Activated CD4-positive, alpha-beta T cell treated with anti-CD3 and anti-CD28 coated beads, Interleukin-2, amount 10 ng/mL, durations not matched to agents 7 days and 5 days (primary cell): ENCODE measurements at places on chromosomes 12 and 14. TPM values are rescaled to one million over a fixed set of nuclear protein-coding genes. Genes with fewer than 3 reads are reported as not detected.

GRCh38 chr12:72057330-72057914 is 118.8 kb downstream of the TPH2 start:
- no peak overlapping the region for H3K4me3 ChIP-seq
- H3K36me3 ChIP-seq = no peaks in the 10 kb centered on the region
- H3K4me1 ChIP-seq = no peaks in the 10 kb centered on the region
- peaks cover 4% of the 10 kb centered on the region for H3K27me3 ChIP-seq

DNA sequence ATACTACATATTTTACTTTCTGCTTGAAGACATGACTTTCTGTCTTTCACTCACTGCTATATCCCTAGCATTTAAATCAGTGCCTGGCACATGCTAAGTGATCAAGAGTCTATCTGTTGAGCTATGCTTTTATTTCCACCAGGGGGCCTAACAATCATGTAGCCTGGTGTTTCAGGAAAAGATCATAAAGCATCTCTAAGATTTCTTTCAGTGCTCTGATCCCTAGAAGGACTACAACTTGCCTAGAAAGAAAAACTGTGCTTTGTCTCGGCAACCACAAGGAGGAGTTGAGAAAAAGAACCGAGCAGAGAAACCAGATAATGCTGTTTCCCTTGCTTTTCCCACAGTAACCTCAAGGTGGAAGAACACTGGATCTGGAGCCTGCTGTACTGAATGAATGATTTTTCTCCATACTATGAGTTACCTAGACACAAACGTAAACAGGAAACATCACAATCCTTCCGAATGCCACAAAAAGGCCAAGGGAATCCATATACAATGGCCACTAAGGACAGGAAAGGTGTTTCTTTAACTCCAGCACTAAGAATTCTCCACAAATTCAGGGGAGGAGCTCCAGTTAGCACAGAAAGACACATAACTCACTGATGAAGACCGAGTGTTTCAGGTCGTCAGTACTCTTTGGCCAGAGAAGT is 1.2 kb downstream of the CRY1 start:
- no peak overlapping the region for H3K4me3 ChIP-seq
- peak; percentile 54 for DNase-seq
- peaks cover 14% of the 10 kb centered on the region for H3K4me1 ChIP-seq
- H3K27me3 ChIP-seq = no peaks in the 10 kb centered on the region
- peaks cover 2% of the 10 kb centered on the region for H3K36me3 ChIP-seq

GRCh38 chr12:47758834-47759690 is at the start of gene RAPGEF3:
TSS of gene RAPGEF3 (minus strand) at chr12:47758880. CDS start at chr12:47758556, 324 bp downstream.
- peaks cover 4% of the 10 kb centered on the region for H3K27me3 ChIP-seq
- peak within 1 kb of the TSS; percentile 72 for H3K4me3 ChIP-seq

GRCh38 chr12:80187660-80188090 is 88.3 kb downstream of the OTOGL start:
- no peaks in the 10 kb centered on the region for H3K36me3 ChIP-seq
- DNase-seq = peak; percentile 22
- no peak overlapping the region for H3K27ac ChIP-seq
- H3K4me3 ChIP-seq = no peak overlapping the region
- H3K27me3 ChIP-seq = no peaks in the 10 kb centered on the region

DNA sequence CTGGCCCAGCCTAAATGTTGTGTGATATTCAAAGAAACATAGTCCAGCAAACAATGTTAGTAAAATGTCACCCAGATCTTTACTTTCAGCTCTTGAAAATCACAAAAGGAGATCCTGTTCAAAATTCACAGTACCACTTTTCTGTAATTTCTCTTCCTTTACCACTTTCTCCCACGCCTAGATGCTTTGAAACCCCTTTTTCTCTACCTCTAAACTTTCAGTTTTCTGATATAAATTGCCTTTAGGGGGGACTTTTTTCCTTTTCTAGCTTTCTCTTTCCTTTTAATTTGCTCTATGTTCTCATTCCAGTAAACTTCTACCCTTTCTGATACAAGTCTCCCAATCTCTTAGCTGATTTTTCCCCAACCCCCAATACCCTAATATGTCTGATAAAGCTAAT is 101.8 kb downstream of the LMO3 start:
- DNase-seq = no peak
- no peaks in the 10 kb centered on the region for H3K27me3 ChIP-seq
- H3K27ac ChIP-seq = no peak overlapping the region

DNA sequence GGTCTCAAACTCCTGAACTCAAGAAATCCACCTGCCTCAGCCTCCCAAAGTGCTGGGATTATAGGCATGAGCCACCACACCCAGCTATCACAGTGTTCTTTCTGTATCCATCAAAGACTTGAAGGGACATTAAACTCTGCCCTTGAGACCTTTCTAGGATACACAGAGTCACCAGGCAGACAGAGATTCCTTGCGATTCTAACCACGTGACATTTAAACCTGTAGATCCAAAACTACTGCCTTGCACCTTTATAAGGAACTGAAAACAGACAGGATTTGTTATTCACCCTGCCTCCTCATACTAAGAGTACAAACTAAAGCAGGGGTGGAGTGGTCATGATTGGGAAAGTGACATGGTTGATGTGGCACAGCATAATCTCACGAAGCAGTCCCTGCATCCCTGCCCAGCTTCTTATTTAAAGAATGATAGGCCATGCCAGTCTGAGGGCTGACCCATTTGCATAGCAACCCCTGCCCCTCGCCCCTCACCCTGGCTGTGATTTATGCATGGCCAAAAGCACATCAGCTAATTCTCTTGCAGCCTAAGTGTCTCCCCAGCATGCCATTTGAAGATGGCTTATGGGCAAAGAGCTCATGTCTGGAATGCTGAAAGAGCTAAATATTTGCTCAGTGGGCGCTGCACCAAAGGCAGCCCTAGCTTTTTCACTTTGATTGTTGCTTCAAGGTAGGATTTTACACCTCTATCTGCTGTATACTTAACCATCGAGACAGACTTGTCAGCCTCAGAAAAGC is 43.2 kb upstream of the MYBPC1 start:
- no peaks in the 10 kb centered on the region for H3K36me3 ChIP-seq
- no peak overlapping the region for H3K27ac ChIP-seq
- no peaks in the 10 kb centered on the region for H3K4me1 ChIP-seq
- H3K27me3 ChIP-seq = no peaks in the 10 kb centered on the region
- DNase-seq = no peak

DNA sequence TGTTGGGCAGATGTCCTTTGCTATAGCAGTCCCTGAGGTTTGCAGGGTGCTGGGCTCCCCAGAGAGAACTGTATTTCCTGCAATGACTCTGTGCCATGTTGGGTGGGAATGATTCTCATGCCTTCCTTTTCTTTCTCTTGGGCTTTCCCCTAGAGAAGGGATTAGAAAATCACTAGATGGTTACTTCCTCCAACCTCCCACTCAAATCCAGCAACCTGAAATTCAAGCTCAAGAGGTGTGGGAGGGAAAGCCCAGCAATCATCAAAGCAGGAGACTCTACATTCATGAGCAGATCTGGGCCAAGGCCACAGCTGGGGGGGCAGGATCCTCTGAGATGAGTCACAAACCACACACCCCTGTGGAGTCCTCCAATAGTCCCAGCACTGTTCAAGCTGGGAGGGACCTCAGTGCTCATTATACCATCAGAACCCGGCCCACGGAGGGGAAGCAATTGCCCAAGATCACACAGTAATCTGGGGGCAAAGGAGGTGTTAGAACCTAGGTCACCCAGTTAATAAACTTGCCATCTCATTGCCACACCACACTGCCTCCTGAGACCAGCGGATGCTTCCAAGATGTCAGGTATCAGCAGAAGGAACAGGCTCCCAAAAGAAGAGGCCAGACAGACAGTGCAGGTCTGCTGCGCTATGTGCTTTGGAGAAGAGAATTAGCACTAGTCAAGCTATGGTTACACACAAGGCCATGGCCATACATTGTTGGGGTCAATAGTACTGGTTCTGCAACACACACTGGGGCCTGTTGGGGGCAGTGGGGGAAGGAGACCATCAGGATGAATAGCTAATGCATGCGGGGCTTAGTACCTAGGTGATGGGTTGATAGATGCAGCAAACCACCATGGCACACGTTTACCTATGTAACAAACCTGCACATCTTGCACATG is 65.7 kb downstream of the TTC9 start:
- DNase-seq = no peak
- H3K27me3 ChIP-seq = peaks cover 10% of the 10 kb centered on the region
- H3K4me3 ChIP-seq = no peak overlapping the region
- no peak overlapping the region for H3K27ac ChIP-seq

DNA sequence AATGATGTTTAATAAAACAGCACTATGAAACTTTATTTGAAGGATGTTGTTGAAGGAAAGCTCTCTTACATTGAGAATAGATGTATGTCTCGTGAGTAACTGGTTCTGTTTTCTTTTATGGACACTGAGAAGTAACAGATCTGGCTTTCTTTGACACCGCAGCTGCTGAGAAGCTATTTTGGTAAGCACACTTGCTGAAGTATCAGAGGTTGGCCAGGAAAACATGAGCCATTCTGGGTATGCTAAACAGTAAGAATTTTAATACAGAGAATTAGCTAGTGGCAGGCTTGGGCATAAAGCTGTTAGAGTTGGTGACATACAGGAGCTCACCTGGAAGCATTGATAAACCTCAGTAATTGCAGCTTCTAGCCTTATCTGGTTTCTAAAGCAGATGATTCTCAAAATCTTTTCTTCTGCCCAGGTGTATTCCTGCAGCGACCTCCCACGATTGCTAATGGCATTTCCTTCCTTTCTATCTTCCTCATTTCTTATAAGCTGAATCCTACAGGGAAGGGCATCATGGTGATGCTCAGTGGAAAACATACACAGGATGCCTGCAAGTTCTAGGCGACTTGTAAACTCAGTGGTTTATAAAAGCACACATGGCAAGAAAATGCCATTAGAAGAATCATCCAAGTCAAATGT is 291.6 kb upstream of the SLC16A7 start:
- H3K27me3 ChIP-seq = no peaks in the 10 kb centered on the region
- no peak for DNase-seq
- no peaks in the 10 kb centered on the region for H3K4me1 ChIP-seq

GRCh38 chr14:53874704-53875103 is 81.9 kb downstream of the BMP4 start:
- H3K4me1 ChIP-seq = no peaks in the 10 kb centered on the region
- no peaks in the 10 kb centered on the region for H3K36me3 ChIP-seq
- no peak for DNase-seq
- H3K4me3 ChIP-seq = no peak overlapping the region
- no peak overlapping the region for H3K27ac ChIP-seq

Gene GPR132
- 46.6 TPM for total RNA-seq

GRCh38 chr12:46647034-46647433 is 178.8 kb downstream of the SLC38A4 start:
- H3K4me1 ChIP-seq = no peaks in the 10 kb centered on the region
- H3K27ac ChIP-seq = no peak overlapping the region
- no peak overlapping the region for H3K4me3 ChIP-seq
- no peak for DNase-seq
- H3K36me3 ChIP-seq = peaks cover 7% of the 10 kb centered on the region
- H3K27me3 ChIP-seq = peaks cover 1% of the 10 kb centered on the region

DNA sequence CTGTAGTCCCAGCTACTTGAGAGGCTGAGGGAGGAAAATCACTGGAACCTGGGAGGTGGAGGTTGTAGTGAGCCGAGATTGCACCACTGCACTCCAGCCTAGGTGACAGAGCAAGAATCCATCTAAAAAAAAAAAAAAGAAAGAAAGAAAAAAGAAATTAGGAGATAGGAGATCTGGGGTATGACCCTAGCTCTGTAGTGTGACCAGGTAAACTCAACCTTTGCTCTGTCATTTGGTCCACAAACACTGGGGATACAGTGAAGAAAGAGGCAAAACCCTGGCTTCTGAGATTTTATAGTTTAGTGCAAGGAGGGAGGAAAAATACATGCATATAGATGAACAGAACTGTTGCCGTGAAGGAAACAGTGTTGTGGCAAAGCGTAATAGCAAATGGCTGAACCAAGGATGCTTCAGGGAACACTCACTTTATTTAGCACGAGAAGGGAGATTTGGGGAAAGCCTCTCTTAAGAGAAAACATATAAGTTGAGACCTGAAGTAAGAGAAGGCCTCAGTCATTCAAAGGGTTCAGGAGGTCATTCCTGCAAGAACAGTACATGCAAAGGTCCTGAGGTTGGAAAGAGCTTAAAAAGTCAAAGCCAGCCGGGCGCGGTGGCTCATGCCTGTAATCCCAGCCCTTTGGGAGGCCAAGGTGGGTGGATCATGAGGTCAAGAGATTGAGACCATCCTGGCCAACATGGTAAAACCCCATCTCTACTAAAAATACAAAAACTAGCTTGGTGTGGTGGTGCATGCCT is 29.6 kb upstream of the ATXN2 start:
- no peak overlapping the region for H3K4me3 ChIP-seq
- H3K4me1 ChIP-seq = no peaks in the 10 kb centered on the region
- H3K27me3 ChIP-seq = no peaks in the 10 kb centered on the region
- DNase-seq = no peak

- H3K4me1 ChIP-seq = no peaks in the 10 kb centered on the region
- no peaks in the 10 kb centered on the region for H3K36me3 ChIP-seq
- no peak overlapping the region for H3K27ac ChIP-seq
- no peaks in the 10 kb centered on the region for H3K27me3 ChIP-seq
Observed at GRCh38 chr12:21129906-21130305, 1.1 kb upstream of the SLCO1B1 start.

Gene TSPAN11
- not detected for total RNA-seq

- peaks cover 37% of the 10 kb centered on the region for H3K4me1 ChIP-seq
- H3K36me3 ChIP-seq = peaks cover 17% of the 10 kb centered on the region
- H3K4me3 ChIP-seq = peak overlapping the region; percentile 86
- no peaks in the 10 kb centered on the region for H3K27me3 ChIP-seq
Observed at GRCh38 chr12:50166799-50167048, 445 bp downstream of the CERS5 start.

DNA sequence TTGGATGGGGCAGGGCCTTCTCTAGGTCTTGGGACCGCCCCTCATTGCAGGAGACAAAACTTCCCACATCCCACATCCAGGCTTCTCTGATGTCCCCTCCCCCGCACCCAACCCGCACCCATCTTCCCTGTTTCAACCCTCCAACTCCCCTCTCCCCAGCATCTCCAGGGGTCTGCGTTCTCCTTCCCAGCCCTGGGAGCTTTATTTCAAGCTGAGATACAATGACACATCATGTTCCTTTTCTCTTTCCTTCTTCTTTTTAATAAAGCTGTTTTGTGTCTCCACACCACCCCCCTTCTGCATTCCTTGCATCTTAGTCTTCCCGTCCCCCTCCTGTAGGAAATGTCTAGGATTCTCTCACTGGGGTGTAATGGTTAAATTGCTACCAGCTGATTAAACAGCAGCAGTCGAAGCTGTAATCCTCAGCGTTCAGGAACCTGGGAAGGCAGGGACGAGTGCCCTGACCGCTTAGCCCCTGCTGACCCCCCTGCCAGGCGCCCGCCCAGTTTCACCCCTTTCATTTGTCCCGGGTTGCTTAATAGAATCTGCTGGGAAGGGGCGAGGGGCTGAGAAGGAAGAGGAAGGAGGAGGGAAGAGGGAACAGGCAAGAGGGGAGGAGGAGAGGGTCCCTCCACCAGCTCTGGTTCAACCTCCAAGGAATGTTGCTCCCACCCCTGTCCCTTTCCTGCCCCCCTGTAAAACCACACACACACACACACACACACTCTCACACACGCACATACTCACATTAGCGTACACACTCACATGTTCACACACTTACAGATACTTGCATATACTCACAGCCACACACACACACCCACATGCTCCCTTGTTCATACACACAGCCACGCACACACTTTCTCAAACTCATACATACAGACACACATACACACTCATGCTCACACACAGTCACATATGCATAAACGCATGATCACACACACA is 104.5 kb upstream of the MED13L start:
- H3K4me1 ChIP-seq = peaks cover 6% of the 10 kb centered on the region
- no peak overlapping the region for H3K27ac ChIP-seq
- H3K27me3 ChIP-seq = peaks cover 3% of the 10 kb centered on the region
- no peak overlapping the region for H3K4me3 ChIP-seq
- DNase-seq = no peak

Gene OR6C68
- total RNA-seq = not detected

GRCh38 chr12:43742106-43742505 is 16.5 kb downstream of the PUS7L start:
- peaks cover 2% of the 10 kb centered on the region for H3K4me1 ChIP-seq
- peaks cover 42% of the 10 kb centered on the region for H3K36me3 ChIP-seq
- no peak overlapping the region for H3K4me3 ChIP-seq
- no peaks in the 10 kb centered on the region for H3K27me3 ChIP-seq
